ENCODE measurements at places on chromosomes 1 and 21.

- peak; percentile 41 for DNase-seq
Measured at GRCh38 chr1:203655671-203656070, 29.0 kb downstream of the ATP2B4 start.

GRCh38 chr1:241647658-241648057, 4.4 kb upstream of the WDR64 start:
- no peak for DNase-seq

DNA sequence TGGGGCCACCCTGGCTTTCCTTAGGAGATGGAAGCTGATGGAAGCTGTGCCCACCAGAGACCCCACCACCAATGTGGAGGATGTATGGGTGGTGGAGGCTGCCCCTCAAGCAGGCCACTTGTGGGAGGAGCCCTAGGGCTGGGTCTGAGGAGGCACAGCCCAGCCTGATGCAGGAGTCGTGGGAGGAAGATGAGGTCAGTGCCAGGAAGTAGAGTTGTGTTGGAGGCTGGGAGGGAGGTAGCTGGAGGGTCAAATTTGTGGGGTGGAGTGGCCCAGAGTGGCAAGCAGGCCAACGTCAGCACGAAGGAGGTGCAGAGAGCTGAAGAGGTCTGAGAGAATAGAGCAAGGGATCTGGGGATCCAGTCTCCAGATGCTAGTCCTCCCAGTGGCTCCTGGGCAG, 119.0 kb upstream of the USP24 start:
- DNase-seq: no peak

- DNase-seq: peak; percentile 75
Measured at GRCh38 chr21:25735646-25736597, 1.1 kb downstream of the GABPA start.

DNA sequence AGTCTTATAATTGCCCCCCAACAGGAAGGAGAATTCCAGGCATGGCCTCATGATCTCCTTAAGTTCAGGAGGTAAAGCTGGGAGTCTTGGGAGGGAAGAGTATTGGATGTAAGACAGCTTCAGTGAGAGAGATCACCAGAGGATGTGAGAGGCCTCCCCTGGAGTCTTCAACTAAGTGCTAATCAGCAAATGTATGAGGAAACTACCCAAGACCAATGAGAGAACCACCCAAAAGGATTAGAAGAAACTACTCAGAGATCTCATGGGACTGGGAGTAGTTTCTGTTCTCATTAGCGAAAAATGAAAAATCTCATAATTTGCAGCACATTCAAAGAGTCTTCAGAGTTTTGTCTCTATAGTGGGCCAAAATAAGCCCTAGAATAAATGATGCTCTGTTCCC, 36.6 kb upstream of the WNT2B start:
- DNase-seq: no peak

DNA sequence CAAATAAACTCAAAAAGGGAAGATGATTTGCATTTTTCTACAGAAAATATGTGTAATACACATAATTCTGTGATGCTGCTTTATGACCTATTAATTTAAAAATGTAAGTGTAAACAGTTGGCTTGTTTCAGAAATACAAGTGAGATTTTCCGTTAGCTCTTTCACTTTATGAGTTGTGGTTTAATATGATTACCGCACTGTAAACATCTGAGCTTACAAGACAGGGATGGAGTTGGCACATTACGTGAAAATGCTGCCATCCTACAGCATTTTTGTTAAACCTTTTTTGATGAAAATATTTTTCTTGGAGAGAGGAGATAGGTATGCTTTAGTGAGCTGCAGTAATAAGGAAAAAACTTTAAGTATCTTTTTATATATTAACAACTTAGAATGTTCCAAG, 426.8 kb upstream of the ADAMTS5 start:
- DNase-seq: no peak

DNA sequence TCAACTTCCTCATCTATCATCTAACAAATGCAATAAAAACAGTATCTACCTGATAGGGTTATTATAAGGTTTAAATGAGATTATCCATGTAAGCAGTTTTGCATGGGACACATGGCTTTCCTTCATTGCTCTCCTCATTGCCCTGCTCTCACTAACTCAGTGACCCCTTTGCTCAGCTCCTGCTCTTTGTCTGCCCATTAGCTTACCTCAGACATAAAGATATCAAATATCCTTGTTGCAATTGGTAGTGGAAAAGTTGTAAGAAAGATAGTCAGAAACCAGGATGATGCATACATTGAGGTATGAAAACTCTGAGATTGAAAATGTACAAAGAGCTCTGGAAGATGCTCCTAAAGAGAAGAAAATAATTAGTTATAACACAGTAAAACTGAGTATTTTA, 89.8 kb downstream of the EVI5 start:
- no peak for DNase-seq

GRCh38 chr1:46277658-46278373, 25.6 kb downstream of the LRRC41 start:
- DNase-seq: no peak

GRCh38 chr1:61270761-61271411, 188.5 kb downstream of the NFIA start:
- peak; percentile 8 for DNase-seq

DNA sequence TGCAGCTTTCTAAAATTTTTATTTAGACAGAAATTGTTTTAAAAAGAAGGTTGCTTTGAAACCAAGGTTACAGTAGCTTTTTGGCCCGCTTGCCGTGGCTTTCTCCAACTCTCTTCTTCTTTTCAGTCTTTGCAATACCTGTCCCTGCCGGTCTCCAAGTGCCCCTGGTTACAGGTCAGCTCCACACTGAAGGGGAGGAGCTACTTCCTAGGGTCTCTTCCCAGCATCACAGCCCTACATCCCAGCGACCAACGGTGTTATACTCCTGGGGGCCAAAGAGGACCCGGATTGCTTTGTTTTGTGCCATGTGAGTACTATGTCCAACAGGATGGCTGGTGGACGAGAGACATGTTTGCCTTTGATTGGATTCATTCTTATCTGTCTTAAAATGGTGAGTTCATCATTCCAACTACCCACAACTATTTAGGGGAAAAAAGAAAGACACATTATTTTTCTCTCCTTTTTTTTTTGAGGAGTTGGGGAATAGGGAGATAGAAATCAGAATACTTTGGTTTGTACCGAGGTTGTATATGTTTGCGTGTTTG, at the start of gene FNDC7:
Gene FNDC7 (plus strand): TSS at position 303 of the 545 bp plus-strand sequence. CDS start 26 bp downstream, at position 329.
- DNase-seq: no peak

- DNase-seq: no peak
Measured at GRCh38 chr1:115925467-115925866, 50.8 kb upstream of the SLC22A15 start.

- DNase-seq: no peak
Measured at GRCh38 chr1:103997631-103998030, 247.9 kb downstream of the AMY1C start.

DNA sequence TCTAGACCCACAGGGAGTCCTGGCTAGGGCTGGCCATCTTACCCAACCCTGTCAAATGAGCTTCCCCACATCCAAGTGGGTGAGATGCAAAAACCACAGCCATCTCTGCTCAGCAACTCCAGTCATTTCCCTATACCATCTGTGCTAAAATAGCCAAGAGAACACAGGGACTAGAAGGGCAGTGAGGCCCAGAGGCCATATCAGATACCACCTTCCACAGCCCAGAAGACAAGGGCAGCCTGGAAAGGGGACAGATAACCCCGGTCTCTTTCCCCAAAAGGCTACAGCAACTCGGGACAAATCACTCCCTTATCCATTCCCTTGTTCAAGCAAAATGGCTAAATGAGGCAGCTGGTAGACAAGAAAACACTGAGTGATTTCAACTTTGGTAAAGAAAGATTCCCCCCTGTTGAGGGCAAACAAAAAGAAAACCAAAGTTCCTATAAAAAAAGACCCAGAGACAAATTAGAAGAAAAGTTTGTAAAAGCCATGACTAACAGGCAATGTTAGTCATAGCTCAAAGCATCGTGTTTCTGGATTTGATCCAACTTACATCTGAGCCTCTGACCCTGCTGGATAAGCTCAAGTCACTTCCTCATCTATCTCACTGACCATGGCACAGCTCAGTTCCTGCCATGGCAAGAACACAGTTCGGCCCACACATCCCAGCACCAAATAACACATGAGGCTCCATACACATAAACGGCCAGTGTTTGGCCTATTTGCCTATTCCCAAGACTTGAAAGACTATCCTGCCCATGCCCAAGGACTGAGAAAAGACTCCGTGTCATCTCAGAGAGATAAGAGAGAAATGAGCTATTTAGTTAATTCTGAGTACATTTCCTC, 3.1 kb downstream of the LAMB3 start:
- DNase-seq: peak; percentile 26

GRCh38 chr1:29544406-29544805, 308.1 kb downstream of the PTPRU start:
- no peak for DNase-seq

DNA sequence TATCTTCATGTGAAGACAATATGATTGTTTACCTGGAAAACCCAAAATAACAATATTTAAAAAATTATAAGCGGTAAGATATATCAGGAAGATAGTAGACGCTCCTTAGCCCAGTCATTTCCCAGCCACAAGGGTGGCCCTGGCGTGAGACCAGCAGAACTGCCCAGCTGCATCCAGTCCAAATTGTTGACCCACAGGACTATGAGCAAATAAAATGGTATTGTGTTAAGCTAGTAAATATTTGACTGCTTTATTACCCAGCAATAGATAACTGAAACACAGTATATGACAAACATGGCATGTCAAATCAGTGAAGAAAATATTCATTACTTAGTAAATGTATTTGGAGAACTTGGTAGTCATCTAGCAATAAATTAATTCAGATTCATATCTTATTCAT, 294.3 kb upstream of the SPAG17 start:
- no peak for DNase-seq

DNA sequence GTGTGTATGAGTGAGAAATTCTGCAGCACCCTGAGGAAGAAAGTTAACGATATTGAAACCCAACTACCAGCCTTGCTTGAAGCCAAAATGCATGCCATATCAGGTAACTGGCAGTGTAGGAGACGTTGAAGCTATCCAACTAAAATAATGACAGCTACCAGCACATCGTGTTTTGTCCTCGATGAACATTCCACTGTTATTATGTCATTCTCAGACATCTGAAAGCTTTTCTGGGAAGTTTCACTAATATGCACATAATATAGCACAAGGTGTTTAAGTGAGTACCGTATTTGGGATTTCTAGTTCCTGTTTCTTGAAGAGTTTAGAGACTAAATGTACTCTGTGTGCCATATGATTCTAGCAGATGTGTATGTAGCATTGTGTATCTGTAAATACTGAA, 173.5 kb downstream of the DISC1 start:
- DNase-seq: no peak

- no peak for DNase-seq
Measured at GRCh38 chr1:13462682-13463081, 51.1 kb downstream of the LRRC38 start.

- DNase-seq: no peak
Measured at GRCh38 chr1:44822131-44822701, 13.9 kb downstream of the BTBD19 start.

DNA sequence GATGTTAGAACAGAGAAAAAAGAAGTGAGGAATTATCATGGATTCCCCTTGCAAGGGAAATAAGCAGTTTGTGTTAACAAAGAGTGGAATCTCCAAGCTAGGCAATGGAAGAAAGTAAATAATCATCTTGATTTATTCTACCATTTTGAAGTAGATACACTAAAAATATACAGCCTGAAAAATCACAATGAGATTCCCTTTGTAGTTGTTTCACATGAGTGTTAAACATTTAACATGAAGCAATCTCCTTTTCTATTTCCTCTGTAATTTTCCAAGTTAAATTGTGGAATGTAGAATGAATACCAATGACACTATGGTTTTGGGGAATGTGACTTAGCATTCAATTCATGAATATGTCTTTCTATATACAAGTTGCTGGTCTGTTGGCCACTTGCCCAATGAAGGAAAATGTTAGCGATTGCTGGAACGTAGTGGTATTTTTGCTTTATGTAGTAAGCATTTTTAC, 5.7 kb downstream of the TGFB2 start:
- no peak for DNase-seq

GRCh38 chr1:182622901-182623528, 18.8 kb upstream of the RGS16 start:
- DNase-seq: no peak

DNA sequence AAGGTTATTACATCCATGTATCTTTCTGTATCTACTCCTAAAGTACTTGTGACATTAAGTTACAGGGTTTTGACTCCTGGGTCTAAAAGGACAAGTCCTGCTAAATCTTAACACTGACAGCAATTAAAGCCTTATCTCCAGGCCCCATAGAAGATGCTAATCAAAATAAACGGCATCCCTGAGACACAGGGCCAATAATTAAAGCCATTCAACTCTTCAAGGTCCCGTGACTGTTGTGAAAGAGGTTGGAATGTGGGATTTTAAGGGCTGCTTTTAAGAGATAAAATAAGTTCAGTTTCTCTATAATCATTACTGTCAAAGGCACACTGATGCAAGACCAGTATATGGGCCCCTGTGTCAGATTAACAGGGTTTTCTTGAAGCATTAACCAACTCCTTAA, 8.3 kb downstream of the DNAI4 start:
- DNase-seq: no peak

- no peak for DNase-seq
Measured at GRCh38 chr1:90359994-90360393, 357.1 kb downstream of the BARHL2 start.

GRCh38 chr21:35559128-35559828, 501.0 kb downstream of the SETD4 start:
- no peak for DNase-seq

GRCh38 chr1:222095606-222096475, 354.0 kb upstream of the DUSP10 start:
- peak; percentile 71 for DNase-seq

GRCh38 chr1:109133815-109134214, 19.9 kb downstream of the ELAPOR1 start:
- no peak for DNase-seq

GRCh38 chr21:41878831-41879189, 334 bp downstream of the PRDM15 start:
- peak; percentile 84 for DNase-seq

DNA sequence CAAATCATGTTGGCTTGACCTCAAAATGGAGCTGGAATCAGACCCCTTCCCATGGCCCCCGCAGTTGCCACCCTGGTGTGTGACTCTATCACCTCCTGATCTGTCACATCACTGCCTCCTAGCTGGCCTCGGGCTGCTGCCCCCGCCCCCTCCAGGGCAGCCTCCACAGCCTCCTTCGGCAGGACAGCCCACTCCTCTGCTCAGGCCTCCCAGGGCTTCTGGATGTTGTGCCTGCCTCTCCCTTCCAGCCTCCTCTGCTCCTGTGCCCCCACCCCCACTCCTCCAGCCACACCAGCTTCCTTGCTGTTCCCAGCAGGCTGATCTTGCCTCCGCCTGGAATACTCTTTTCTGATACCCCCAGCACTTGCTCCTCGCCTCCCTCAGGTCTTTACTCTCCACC, 134.4 kb upstream of the EDN2 start:
- DNase-seq: no peak

DNA sequence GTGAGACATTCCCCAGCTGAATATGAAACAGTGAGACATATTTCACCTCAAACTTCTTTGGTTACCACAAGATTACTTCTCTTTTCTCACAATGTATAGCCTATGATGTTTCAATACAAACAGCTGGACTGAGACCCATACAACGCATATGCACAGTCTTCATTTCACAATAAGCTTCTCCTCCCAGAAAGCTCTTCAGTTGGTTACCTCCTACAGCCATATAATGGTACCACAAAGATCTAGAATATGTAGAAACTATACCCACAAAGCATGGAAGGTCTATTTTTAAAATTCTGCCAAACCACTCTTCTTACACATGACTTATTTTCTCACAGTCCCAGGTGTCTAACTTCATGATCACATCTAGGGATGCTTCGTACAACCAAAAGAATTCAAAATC, 70.8 kb downstream of the JAK1 start:
- no peak for DNase-seq

Measured in CD4-positive, alpha-beta T cell treated with Interleukin-2 at 100 ng/mL for 4 hours (primary cell).